ENCODE measurements at places on chromosomes 11 and 22.

DNA sequence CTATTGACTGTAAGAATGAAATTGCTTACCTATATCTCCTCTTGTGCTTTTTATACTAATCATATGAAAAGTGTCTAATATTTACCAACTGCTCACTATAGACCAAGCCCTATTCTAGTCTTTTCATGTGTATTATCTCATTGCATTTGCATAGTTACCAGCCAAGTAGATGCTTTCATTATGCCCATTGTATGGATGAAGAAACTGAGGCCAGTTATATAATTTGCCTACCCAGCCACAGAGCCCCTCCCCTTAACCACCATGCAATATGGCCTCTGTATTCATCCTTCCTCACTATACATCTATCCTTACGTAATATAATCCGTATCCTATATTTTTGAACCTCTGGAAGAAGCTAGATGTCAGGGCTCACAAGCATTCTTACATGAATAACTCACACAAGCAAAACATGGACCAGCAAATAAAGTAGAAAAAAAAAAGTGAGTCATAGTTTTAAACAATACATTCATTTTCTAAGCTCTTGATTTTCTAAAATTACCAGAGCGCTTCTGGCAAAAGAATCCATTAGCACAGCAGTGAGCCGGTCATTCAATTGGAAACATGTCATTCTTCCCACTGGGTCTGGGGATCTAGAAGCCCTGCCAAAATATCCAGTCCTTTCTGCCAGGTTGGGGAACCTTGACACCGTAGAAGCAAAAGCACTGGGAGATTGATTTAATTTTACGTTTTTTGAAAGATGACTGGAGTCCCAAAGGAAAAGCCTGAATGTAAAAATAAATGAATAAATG lies 80.0 kb downstream of the C11orf91 start:
- DNase-seq, result no peak

DNA sequence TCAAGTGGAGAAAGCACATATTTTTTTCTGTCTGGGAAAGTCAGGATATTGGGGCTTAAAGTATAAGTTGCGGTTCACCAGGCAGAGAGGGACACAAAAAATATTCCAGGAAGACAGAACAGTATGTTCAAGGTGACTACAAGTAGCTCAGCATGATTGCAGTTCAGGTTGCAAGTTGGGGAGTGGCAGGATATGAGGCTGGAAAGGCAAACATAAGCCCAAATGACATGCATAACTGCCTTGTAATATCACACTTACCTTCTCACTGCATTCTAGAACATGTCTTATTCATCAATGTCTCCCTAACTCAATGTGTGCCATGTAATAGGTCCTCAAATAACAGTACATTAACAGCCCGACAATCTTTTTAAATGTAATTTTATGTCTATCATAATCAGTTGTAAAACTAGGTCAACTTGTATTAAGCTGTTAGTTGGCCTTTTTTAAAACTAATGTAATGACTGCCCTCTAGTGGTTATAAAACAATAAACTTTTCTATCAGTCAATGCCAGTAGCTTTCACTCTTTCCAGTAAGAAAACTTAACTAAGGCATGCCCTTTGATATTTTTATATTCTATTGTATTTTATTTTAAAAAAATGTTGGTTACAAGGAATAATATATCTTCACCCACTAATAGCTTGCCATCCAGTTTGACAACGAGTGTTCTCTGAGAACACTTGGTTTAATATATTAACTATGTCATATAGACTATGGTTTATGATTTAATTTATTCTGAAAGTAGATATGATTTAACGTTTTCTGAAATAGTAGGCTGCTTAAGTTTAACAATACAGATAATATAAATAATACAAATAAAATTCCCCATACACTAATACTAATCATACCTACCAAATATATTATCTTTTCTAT lies 39.4 kb upstream of the CFAP300 start:
- no peak for DNase-seq

DNA sequence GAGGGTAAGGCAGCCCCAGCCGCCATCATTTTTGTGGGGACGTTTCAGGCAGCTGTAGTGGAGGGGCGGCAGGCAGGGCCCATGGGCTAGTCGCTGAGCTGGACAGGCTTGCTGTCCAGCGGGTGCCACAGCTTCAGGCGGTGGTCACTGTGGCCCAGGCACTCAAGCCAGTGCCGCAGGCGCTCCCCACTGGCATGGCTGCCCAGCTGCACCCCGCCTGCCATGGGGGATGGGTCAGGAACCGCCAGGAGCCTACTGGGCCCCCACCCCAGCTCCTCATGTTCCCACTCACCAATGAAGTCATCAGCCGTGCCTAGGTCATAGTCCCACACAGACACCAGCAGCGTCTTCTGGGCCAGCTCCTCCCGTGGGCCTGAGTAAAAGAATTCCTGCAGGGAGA lies 6.0 kb downstream of the NDUFV1 start:
- no peak for DNase-seq

DNA sequence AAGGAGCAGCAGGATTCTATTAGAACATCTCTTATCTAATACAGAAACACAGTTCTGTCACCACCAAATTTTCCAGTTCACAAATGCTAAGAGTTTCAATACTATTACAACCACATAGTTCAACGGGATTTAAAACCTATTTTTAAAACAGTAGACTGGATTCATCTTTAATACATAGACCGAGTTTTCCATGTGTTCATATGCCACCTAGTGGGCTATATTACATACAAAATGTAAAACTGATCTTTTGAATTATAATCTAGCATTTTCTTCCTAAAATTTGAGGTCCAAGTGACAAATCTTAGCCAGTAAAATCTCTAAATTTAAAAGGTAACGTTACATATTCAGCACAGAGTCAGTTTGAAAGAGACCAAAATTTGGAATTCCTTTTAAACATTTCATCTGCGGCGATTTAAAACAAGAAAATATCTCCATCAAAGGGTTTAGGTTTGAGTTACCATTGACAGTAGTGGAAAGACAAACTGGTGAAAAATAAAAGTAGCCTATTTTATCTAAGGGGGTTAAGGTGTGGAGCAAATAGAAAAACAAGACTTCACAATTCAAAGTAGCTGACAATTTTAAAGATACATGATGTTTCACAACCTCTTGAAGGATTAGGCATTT lies 269.3 kb upstream of the MPPED2 start:
- peak; percentile 64 for DNase-seq

- DNase-seq, result no peak
These were observed 18.2 kb downstream of the ARVCF start for GRCh38 chr22:19998232-19998951.

DNA sequence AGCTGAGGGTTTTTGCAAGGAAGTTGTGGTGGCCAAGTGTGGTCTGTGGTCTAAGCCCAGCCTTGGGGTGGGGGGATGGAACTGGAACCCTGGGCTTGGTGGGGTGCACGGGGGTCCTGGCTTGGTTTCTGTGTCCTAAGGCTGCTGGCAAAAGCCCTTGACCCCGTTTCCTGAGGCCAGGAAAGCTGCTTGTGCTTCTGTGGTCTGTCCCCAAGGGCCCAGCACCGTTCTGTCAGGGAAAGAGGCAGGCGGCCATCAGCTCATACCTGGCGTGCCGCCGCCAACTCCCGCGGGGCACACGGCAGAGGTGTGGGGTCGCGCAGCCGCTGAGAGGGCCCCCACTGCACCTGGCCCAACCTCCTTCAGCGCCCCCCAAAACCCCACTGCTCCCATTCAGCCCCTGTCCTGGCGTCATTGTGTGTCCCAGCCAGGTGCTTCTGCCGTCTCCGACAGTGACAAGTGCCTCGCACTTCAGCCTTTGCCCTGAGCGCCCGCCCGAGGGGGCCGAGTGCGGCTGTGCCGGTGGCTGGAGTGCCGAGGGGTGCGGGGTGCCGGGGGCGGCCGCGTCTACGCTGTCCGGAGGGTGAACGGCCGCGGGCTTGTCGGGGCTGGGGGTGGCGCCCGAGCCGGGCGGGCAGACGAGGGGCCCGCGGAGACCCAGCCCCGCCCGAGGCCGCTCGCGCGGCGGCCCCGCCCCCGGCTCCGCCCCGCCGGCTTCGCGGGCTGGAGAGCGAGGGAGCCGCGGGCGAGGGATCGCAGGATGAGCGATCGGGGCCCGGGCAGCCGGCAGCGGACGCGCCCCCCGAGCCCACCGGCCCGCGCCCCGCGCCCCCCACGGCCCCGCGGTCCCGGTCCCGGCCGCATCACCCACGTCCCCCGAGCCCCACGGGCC lies at the start of gene CNIH2:
Gene CNIH2, plus strand, starts transcription at position 705 of the 892 bp plus-strand sequence. CDS start 282 bp downstream, outside the sequence.
- peak; percentile 70 for DNase-seq

Data from HAP-1 (cell line).